Activated naive CD4-positive, alpha-beta T cell treated with anti-CD3 and anti-CD28 coated beads for 36 hours (primary cell): ENCODE measurements at places on chromosomes 3 and 15. TPM values are rescaled to one million over a fixed set of nuclear protein-coding genes. Genes with fewer than 3 reads are reported as not detected.

The COLQ gene
- 0.62 TPM for total RNA-seq

The GP5 gene
- 0.64 TPM for total RNA-seq

The SLC24A5 gene
- not detected for total RNA-seq

The GALNT15 gene
- total RNA-seq, result not detected

The THUMPD3 gene
- 48.9 TPM for total RNA-seq
